ENCODE measurements at places on chromosomes 2 and 18.
A peak's percentile ranks its signal among the peaks of the same experiment; 100 is the strongest.

DNA sequence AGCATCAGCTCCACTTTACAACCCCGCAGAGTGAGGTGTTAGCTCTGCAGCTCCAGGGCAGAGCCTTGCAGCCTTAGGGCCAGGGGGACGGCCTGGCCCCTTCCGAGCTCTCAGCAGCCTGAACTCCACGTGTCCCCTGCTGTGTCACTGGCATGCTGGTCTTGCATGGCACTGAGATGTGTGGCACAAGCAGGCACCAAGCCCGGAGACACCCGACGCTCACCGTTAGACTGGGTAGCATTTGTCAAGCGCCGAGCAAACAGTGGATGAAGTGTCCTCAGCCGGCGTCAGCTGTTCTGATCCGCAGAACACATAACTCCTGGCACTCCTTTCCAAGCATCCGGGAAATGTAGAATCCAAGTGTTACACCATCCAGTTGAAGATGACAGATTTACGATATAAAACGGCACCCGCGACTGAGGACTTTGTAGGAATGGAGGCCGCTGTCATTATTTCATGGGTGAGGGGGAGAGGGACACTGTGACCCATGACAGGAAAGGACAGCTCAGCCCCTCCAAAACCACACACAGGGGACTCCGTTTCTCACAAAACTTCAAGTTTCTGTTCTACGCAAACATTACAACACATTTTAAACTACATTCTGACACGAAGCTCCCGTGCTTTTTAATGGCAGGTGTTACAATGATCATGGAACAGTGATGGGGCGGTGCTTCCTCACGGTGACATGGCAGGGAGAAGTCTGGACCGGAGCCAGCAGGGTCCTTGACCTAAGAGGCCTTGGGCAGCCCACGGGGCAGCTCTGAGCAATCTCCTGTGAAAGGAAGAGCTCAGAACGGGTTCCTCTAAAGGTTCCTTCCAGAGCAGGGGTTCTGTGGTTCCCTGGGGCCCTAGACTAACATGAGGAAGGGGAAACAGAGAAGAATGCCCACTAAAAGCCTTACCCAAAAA lies 89.4 kb downstream of the HDAC4 start:
- DNase-seq: no peak

DNA sequence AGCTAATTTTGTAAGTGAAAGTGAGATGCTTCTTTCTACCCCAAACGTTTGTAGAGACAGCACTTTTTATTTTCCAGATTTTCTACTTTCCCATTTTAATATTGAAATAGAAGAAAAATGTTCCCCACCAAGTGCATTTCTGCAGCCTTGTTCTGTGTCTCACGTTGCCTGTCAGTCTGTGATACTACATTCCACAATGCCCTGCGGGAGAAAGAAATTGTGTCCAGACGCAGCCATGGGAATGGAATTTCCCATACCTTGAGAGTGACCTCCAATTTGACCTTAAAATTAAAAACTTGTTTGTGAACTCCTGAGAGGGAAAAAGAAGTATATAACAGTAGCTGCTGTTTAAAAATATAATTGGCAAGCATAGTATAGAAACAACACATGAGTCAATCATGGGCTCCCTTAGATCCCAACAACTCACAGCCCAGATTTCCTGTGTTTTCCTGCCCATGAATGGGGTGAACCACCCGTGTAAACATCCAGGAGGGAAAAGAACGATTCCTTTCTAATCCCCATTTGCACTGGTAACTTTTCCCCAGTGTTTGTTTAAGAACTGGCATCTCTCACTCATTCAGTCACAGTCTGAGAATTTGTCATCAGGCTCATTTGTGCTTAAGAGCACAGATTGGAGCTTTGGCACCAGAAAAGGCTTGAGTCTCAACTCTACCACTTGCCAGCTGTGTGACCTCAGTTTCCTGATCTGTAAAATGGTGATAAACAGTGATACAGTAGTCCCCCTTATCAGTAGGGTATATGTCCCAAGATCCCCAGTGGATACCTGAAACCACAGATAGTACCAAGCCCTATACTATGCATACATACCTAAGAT lies 166.1 kb upstream of the ZNF521 start:
- no peak for DNase-seq

DNA sequence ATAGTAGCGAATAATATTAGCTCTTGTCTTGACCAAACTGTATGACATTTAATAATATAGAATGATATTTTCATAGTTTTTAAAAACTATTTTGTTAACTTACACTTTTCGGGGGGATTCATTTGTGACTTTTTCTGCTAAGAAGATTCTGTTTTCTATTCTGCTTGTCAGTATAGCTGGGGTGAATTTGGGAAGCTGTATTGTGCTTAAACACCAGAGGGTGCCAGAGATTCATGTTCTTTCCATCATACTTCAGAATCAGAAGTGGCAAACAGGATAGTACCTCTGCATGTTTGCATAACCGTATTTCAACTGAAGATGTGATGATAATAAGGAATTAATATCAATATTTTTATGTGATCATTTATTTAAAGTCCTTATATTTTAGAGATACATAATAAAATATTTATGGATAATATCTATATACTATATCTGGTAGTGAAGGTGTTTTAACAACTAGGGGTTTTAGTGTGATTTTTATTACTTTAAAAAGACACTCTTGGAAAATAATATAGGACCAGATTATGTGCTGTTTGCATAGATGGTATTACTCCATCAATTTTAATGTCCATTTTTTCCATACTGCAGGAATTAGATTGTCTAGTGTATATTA lies 81.0 kb downstream of the TAF4B start:
- DNase-seq: no peak

GRCh38 chr2:66862885-66863650 lies 428.1 kb downstream of the MEIS1 start:
- no peak for DNase-seq

DNA sequence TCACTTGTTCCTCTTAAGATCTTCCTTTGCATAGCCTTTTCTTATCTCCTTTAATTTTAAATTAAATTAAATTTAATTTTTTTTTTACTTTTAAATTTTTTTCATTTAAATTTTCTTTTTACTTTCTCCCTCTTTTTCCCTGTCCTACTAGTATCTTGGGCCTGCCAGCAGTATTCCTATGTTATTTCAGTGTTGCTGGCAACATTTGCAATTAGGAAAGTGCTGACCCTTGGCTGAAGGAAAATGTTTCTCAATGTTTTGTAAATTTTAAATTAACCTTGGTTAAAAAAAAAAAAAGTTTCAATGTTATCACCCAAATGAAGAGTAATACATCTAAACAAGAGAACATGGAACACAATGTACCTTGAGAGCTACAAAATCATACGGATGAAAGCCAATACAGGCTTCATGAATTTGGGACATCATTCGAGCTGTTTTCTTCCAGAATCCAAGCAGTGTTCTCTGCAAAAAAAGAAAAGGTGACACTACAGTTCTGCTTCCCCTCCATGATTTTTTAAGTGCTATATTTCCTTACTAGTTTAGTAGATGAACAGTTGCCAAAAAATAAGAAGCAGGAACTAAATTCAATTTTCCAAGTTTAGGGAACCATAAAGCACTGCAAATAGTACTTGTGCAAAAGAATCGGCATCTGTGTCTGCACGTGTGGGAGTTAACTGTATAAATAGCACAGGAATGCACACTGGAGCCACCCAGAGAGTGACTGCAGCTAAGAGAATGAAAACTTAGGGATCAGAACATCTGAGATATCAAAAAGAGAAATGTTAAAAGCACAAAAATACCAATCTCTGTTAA lies 55.8 kb downstream of the ICA1L start:
- DNase-seq: no peak

- DNase-seq: no peak
Observed at GRCh38 chr2:56009758-56010458, 86.3 kb upstream of the EFEMP1 start.

DNA sequence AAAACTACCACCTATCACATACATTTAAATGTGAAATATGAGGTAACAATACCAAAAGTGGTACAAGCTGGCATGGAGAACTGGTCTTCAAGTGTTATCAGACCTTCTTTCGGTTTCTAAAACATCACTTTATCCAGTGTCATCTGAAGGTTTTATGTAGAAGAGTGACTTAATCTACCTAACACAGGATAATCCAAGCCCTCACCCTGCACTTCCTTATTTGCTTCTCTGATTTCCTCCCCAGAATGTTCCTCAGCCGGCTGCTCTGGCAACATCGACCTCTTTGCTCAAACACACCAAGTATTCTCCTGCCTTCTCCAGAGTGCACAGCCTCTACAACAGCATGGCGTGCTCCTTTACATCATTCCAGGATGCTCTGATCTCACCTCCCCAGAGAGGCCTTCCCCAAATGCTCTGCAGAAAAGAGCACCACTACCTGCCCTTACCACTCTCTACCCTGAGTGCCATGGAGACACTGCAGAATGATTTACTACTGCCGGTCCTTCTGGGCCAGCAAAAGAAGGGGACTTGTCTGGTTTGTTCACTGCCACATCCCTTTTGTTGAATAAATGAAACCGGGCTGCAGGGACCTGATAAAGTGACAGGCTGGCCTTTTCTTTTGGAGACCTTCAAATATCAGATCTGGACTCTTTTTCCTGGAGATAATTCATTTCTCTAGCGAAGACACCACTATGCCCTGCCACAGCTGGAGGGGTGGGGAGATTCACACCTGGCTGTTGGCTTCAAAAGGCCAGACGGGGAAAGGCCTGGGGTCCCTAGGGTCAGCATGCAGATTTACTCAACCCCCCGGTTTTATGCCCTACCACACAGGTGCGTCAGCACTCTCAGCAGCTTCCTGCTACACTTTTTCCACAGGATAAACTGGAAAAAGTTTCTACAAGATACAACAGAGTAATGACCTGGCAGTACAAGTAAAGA lies 42.0 kb downstream of the TTR start:
- no peak for DNase-seq

GRCh38 chr2:27736031-27736889 lies 35.3 kb upstream of the MRPL33 start:
- no peak for DNase-seq

DNA sequence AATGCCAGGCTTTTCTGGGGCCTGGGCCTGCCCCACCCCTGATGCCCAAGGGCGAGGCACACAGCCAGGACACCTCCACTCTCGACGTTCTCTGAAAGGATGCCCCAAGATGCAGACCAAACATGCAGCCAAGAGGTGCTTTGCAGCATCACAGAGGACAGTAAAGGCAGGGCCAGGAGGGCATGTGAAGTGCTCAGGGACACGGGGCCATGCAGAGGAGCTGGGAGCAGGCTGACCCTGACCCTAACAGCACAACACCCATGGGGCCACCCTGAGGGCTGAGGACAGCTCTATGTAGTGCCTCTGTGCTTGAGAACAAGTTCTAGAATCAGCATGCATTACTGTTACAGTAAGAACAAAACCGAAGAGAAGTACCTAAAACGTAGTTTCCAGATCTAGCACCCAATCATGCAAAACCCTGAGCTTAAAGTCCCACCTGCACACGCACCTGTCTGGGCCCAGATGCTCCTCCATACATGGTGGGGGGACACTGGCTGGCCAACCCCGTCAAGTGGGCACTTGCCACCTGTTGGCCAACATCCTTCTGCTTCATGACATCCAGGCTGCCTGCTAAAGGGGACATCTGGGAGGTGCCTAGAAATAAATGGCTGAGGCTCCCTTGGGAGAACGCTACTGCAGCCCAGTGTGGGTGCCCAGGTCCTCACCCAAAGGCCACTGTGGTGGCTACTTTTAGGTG lies 15.4 kb downstream of the HS6ST1 start:
- DNase-seq: no peak

DNA sequence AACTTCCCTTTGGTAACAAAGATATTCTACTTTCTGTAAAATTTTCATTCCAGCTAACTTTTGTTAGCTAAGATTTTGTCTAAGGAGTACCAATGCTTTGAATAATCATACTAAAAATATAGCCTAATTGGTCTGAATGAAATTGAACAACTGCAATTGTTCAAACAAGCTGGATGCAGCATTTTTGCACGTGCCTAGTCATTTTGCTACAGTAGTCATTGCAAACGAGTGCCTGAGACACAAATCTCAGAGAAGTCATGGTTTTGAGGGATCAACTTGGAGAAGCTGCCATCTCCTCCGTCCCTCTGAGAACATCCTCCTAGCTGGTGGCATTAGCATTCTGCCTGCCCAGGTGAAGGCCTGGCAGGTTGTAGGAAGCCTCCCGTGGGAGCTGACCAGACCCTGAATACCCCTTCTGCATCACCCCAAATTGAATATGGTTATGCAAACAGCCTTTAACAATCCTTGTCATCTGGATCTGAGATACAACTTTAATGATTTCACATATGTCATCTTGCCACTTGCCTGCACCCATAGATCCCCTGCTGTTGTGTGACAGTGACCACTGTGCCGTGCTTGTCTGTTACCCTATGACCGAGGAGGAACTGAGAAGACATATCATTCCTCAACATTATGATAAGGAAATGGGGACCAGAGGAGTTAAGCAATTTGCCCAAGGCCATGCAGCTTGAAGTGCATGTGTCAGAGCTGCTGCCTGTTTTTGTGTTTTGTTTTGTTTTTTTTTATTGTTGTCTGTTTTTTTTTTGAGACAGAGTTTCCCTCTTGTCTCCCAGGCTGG lies 29.1 kb upstream of the MGAT4A start:
- DNase-seq: no peak

DNA sequence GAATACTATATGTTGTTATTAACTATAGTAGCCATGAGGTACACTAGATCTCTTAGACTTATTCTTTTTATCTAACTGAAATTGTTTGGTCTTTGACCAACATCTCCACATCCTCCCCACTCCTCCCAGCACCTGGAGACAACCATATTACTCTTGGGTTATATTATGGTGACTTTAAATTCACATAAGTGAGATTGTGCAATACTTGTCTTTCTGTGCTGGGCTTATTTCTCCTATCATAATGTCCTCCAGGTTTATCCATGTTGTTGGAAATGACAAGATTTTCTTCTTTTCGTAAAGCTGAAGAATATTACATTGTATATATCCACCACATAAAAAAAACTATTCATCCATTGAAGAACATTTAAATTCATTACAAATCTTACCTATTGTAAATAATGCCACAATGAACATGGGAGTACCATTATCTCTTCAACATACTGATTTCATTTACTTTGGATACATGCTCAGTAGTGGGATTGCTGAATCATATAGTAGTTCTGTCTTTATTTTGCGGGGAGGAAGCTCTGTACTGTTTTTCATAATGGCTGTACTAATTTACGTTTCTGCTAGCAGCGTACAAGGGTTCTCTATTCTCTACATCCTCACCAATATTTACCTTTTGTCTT lies 159.2 kb upstream of the SCN7A start:
- DNase-seq: no peak

DNA sequence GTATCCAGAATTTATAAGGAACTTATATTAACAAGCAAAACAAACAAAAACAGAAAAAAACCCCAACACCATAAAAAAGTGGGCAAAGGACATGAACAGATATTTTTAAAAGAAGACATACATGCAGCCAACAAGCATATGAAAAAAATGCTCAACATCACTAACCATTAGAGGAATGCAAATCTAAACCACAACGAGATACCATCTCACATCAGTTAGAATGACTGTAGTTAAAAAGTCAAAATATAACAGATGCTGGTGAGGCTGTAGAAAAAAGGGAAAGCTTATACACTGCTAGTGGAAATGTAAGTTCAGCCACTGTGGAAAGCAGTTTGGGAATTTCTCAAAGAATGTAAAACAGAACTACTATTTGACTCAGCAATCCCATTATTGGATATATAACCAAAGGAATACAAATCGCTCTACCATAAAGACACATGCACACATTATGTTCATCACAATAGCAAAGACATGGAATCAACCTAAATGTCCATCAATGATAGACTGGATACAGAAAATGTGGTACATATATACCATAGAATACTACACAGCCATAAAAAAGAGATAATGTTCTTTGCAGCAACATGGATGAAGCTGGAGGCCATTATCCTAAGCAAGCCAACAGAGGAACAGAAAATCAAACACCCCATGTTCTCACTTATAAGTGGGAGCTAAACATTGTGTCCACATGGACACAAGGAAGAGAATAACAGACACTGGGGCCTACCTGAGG lies 25.3 kb downstream of the PREPL start:
- DNase-seq: peak; percentile 61
